ENCODE measurements at places on chromosomes 3 and 15.

- no peak for DNase-seq
These were observed 16.6 kb downstream of the ZNF592 start for GRCh38 chr15:84764989-84765388.

GRCh38 chr3:59374818-59375211, 325.0 kb upstream of the CFAP20DC start:
- no peak for DNase-seq

DNA sequence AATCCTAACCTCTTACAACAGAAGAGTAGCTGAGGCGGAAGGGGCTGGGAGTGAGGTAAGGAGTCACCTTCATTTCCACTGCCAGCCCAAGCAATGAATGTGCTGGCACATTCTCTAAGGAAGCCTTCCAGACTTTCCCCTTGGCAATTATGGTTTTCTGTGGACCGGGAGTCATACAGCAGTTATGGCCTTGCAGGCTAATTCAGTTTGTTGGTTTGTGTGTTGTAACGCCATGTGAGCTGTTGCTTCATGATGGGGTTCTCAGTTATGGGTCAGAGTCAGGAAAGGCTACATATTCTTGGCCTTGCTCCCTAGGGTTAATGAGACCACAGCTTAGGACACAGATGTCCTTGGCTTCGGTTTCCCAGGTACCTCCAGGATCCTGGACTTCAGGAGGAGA, 137.0 kb downstream of the ADAMTS17 start:
- no peak for DNase-seq

GRCh38 chr3:18649666-18650363, 224.7 kb upstream of the SATB1 start:
- DNase-seq, result no peak

- no peak for DNase-seq
These were observed 37.5 kb downstream of the CHAC1 start for GRCh38 chr15:40990789-40991188.

DNA sequence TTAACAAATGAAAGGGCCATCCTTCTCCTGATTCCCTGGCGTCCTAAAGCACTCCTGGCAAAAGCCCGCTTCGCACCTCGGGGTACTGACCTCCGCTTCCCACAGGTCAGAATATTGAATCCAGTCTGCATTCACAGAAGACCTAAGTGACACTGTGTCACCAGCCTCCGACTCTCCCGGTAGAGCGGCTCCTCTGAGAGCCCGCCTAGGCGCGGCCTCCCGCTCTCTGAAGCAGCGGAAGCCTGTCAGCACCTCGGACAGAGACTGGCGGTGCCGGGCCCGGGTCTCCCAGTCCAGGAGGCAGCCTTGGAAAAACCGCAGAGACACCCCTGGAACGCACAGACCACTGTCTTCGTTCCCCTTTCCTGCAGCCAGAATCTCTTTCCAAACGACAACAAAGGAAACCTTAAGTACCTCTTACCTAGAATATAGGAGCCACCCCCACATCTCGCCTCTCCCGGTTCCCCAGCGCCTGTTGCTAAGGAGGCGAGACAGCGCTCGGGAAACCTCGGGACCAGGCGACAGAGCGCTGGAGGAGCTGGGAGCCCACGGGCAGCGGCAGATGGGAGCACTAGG, 1.2 kb downstream of the GABRB3 start:
- DNase-seq, result no peak

GRCh38 chr3:9503283-9503682, 50.3 kb downstream of the LHFPL4 start:
- peak; percentile 49 for DNase-seq

- DNase-seq, result no peak
These were observed 60.4 kb upstream of the TRPM1 start for GRCh38 chr15:31161951-31162350.

DNA sequence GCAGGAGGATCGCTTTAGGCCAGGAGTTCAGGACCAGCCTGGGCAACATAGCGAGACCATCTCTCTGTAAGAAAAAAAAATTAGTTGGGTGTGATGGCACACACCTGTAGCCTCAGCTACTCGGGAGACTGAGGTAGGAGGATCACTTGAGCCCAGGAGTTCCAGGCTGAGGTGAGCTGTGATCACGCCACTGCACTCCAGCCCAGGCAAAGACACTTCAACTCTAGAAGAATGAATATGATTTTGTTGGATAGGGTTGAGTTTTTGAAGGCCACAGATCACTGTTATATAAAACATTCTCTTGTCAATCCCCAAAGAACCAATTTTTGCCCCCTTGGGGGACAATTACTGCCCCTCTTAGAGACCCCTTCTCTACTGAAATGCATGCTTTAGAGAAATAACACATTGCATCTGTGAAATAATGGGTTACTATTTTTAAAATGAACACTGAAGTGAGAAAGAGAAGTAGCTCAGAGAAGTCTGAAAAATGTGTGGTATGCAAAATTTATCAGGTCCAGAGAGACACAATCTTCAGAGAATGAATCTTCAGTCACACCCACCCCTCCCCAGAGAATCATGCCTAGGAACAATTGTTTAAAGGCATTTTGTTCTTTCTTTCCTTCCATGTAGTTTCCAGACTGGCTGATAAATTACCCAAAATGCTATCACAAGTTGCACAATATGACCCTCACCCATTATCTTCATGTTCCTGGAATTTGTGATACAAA, 42.7 kb downstream of the METTL6 start:
- no peak for DNase-seq

DNA sequence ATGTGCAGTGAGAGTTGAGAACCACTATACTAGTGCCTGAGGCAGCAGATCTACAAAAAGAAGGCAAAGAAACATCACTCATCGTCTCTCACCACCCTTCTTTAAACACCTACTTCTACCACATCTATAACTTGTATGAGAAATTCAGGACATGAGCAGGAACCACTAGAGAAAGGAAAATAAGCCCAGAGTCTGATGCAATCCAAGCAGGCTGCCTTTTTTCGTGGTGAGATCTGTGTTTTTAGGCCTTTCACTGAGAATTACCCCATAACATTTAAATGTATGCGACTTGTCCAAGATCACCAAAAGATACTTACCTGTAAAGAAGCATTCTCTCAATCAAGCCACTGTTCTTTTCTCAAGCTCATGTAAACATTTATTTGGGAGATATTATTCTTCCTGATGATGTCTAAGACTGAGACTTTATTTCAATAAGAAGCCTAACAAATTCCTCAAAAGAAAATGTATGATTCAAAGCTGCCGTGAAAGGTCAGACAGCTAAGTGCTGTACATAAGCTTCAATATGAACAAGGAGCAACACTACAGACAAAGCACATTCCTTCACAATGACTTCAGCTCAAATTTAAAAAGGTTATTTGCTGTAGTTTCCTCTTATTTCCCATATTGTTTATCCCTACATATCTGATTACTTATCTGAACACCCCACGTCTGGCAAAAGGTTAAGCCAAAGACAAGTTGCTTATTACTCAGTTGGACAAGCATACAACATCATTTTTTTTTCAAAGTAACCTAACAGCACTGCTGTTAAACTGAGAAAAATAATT, 16.5 kb downstream of the SPICE1 start:
- no peak for DNase-seq

DNA sequence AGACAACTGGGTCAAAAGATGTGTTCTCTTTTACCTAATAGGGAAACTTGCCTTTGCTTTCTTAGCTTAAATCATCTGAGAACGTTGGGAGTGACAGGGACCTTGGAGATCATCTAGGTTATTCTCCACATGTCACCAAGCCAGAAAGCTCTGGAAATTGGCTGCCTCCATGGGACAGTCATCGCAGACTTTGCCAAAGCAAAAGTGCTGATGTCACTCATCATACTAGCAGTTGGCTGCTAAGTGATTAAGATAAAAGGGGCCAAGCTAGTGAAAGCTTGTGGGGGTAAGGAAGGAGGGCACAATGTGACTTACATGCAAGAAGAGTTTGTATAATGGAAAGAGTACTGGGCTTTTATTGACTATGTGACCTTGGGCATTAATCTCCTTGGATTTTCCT, 198.0 kb upstream of the PFN2 start:
- no peak for DNase-seq
